Kasumi-1 (cell line): ENCODE measurements at places on chromosomes 5 and 9.
A peak's percentile ranks its signal among the peaks of the same experiment; 100 is the strongest.

- DNase-seq, result no peak
Measured at GRCh38 chr5:2334719-2335118, 416.8 kb downstream of the IRX2 start.

GRCh38 chr5:103298607-103299188, 40.1 kb downstream of the MACIR start:
- no peak for DNase-seq

- peak; percentile 35 for DNase-seq
Measured at GRCh38 chr9:107868186-107868585, 378.6 kb upstream of the KLF4 start.

- DNase-seq, result no peak
Measured at GRCh38 chr9:133981958-133982681, 10.0 kb downstream of the VAV2 start.

DNA sequence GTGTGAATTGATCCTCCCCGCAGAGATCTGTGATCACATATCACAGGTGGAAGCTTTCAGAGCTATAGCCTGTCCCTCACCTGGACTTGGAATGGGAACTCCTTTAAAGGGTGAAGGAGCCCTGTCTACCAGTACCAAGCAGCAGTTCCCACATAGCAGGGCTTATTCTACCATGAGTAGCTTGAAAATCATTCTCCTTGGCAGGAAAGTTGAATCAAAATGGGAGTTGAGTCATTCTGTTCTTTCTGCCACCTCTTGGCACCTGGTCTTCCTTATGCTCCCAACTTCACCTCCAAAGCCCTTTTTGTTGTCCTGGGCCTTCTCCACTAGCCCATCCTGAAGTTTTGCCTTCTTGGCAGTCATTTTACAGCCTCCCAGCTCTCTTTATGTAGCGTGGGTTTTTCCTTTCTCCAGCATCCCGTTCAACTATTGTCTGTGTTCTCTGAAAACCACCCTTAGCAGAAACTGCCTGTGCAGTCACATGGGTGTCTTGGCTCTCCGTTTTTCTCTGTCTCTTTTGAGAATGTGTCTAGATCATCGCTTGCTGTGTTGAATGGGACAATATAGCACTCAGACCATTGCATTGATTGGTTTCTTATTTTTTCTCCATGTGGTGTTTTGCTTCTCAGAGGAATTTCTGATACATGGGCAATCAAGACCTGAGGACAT, 222.2 kb downstream of the AOPEP start:
- DNase-seq, result no peak

DNA sequence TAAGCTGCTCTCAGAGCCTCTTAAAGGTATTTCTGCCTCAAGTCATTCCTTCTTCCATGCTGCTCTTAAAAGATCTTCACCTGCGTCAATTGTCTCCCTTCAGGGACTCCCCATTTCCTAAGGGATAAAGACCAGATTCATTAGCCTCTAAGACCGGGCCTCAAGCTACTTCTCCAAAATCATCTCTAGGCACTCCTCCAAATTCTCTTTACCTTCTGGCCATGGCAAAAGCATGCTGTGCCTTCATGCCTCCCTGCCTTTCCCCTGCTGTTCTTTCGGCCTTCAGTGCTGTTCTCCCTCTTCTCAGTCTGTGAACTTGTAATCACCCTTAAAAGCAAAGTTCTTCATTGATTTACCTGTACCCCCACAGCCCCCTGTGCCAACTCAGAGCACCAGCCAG, 4.4 kb downstream of the TMOD1 start:
- DNase-seq, result no peak
